ENCODE measurements at places on chromosomes 13 and 19.
A peak's percentile ranks its signal among the peaks of the same experiment; 100 is the strongest.

DNA sequence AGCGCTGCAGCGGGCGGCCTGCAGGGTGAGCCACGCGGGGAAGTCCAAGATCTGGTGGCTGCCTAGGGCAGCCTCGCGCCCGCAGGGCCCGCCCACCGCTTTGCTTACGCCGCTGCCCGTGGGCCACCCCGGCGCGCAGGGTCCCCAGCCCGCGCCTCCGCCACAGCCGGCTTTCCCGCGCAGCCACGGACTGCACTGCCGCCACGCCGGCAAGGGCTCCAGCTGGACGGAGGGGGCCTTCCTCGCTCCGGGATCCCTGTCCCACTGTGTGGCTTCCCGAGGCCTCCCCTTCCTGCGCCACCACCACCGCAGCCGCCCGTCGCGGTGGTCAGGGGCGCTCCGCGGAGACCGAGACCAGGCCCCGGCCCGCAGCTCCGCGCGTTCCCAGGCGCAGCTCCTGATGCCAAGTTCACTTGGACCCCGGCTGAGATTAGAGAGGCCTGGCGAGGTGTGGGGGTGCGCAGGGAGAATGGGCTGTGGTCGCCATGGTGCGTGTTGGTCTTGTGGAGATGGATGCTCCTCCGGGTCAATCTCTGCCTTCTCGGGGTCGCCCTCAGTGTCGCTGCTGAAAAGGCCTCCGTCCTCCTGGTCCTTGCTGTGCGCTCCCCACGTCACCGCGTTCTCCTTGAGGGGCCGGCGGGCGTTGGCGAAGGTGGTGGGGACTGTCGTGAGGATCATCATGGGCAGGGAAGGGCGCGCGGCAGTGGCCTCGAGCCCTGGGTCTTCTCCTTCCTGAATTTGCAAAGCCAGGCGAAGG, 17.9 kb upstream of the RNF17 start:
- no peak for DNase-seq

DNA sequence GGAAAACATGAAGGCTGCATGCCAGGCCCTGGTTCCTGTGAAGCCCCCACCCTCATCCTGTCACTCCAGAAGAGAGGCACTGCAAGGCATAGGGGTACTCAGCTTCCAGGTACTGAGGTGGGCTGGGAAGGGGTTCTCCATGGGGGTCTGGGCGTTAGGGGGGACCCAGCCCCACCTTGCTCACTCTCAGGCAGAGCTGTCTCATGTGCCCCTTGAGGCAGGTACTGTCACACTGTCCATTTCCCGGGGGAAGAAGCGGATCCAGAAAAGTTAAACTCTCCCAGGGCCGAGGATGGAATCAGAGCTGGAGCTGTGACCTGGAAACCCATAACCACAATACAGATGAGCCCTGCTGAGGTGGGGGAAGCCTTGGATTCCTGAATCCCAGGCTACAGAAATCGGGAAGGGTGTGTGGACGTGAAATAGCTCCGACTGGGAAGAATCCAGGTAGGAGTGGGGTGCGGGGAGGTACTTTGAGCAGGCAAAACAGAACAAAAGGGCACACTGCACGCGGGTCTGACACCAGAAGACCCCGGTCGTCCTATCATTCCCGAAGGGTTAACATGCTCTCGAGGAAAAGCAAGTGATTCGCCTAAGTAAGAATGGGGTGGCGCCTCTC, 540 bp upstream of the USE1 start:
- DNase-seq: no peak

DNA sequence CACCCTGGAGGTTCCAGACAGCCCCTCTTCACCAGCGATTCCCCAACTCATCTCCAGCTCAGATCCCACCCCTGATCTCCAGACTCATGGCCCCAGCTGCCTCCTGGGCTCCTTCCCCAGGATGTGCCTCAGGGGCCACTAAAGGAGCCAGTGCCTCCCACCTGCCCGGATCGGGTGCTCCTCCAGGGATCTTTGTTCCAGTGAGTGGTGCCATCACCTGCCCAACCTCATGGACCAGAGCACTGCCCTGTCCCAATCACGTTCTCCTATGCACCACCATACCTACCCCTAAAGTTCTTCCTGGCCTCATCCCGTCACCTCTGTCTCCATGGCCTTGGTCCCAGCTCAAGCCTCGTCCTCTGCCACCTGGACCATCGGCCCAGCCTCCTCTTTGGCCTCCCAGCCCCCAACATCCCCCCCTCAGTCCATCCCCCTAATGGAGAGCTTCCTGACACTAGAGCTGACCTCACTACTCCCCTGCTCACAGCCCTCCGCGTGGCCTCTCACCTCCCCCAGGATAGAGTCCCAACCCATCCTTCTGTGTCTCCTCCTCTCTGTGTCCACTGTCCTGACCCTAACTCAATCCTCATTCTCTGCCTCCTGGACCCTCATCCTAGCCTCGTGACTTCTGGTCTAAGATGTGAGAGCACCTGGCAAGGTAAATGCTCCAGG, 8.8 kb upstream of the GARIN5A start:
- DNase-seq: no peak

DNA sequence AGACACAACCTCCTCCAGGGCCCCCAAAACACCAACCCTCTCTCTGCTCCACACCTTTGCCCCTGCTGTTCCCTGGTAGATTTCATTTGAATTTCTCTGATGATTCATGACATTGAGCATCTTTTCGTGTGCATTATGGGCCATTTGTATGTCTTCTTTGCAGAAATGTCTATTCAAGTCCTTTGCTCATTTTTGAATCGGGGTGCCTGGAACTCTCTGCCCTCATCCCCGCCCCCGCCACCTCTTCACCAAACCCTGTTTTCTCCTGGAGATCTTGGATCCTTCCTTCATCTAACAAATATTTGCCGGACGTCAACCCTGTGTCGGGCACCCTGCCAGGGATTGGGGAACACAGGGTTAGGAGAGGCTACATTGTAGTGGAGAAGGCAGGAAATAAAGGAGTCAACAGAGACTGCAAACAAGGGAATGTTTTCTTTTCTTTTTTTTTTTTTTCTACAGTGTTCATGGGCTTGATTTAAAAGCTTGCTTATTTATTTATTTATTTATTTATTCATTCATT, 25.5 kb upstream of the SLC1A5 start:
- DNase-seq: no peak

DNA sequence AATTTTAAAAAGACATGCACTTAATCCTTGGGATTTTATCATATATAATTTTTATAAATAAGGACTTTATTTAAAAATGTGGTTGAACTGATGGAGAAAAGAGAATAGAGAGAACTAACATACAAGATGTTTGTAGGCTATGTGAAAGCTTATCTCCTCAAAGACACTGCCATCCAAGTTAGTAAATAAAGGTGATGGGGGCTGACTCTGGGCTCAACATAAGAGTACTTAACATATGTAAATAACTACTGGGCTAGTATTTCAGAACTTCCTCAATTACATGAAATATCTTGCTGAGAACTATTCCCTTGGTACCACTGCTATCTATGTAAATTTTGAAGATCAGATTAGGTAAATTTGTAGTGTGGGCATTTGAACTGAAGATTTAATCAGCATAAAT, 1017.3 kb upstream of the PCDH20 start:
- DNase-seq: no peak

GRCh38 chr13:99218969-99219368, 18.3 kb downstream of the UBAC2 start:
- peak; percentile 82 for DNase-seq

DNA sequence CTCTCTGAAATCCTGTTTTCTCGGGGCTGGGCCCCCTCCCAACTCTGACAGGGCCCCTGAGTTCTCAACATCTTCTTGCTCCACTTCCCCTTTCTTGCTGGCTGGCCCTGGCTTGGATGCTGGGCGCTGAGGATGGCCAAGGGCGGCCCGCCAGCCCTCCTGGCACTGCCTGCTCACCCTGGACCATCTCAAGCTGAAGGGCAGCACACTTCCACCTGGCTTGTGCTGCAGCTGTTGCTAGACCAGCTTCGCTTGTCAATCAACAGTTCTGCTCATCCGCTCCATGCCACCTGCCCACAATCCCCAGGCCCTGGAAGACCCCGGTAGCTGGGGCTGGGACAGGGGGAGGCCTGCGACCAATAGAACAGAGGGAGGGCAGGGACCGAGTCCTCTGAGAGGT, 6.9 kb upstream of the GMIP start:
- DNase-seq: no peak

- no peak for DNase-seq
Observed at GRCh38 chr19:11373166-11373884, 1.1 kb upstream of the SWSAP1 start.

GRCh38 chr19:17125728-17126677, 50.4 kb downstream of the MYO9B start:
- peak; percentile 80 for DNase-seq

DNA sequence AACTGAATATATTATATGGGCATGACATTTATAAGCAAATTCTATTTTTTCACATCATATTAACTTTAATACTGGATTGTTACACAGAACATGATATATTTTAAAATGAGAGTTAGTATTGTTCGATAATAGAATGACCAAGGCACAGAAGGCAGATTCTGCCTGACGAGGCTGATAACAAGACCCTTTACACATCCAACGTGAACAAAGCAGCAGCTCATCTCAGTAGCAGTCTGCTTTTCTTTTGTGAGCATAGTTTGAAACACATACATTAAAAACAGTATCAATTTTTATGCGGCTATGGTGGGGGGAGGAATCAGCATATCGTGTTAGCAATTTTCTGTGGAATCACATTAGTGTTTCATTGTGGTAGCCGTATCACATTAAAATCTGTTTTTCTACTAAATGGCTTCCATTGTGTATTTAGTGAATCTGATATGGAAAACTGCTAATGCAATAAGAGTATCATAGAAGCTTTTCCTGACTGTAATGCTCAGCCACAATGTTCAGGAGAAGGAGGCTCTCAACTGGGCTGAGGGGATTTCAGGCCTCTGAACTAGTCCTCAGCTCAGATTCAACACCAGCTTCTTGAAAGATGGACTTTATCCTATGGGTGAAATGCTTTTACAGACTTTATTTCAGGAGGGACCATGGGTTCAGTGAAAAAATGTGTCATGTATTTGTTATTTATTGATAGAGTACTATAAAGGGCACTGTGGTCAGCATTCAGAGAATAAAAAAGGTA, 4.0 kb downstream of the SMAD9 start:
- DNase-seq: no peak
